ENCODE measurements at places on chromosomes 7 and 10. TPM values are rescaled to one million over a fixed set of nuclear protein-coding genes. Genes with fewer than 3 reads are reported as not detected.

The ITIH5 gene
- total RNA-seq = 3.9 TPM

The AZGP1 gene
- total RNA-seq = 0.53 TPM

DNA sequence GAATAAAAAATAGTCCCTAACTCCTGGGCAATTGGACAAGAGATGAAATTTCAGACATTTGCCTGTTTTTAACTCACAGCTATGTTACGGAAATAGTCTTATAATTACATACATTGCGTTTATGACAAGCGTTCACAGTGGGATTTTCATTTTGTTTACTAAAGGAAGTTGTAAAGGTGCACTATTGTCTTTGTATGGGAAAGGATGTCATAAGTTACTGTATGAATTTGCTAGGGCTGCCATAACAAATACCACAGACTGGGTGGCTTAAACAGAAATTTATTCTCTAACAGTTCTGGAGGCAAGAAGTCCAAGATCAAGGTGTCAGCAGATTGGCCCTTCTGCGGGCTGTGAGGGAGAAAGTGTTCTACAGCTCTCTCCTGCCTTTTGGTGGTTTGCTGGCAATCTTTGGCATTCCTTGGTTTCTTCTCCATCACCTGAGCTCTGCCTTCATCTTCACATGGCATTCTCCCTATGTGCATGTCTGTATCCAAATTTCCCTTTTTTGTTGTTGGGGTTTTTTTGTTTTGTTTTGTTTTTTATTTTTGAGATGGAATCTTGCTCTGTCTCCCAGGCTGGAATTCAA, 5.6 kb downstream of the NFE2L3 start:
- peaks cover 40% of the 10 kb centered on the region for H3K4me1 ChIP-seq
- no peak overlapping the region for H3K27ac ChIP-seq
- DNase-seq = no peak
- H3K36me3 ChIP-seq = no peaks in the 10 kb centered on the region
- H3K4me3 ChIP-seq = no peak overlapping the region
- H3K27me3 ChIP-seq = no peaks in the 10 kb centered on the region

GRCh38 chr10:114916653-114917052, 21.3 kb upstream of the TRUB1 start:
- H3K27me3 ChIP-seq = no peaks in the 10 kb centered on the region
- no peak overlapping the region for H3K4me3 ChIP-seq
- H3K27ac ChIP-seq = no peak overlapping the region
- no peaks in the 10 kb centered on the region for H3K4me1 ChIP-seq

DNA sequence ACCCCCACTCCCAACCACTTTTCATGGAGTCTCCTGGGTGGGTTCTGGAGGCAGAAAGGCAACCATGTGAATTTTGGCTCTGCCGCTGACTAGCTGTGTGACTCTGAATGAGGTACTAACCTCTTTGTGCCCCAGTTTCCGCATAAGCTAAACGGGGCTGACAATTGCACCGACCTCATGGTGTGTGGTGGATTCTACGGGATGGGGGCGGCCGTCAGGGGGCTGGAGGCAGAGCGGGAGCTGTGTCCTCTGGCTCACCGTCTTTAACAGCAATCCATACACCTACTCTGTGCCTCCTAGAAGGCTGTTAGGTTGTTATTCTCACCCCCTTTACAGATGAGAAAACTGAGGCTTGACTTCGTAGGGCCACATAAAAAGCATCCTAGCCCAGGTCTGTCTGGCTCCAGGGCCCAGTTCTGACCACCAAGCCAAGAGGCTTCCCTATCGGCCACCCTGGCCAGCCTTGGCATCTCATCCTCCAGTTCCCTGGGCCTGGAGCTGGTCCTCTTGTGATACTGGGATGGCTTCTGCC, 4.3 kb upstream of the SLC29A3 start:
- no peaks in the 10 kb centered on the region for H3K36me3 ChIP-seq
- no peak overlapping the region for H3K27ac ChIP-seq
- H3K4me1 ChIP-seq = peaks cover 10% of the 10 kb centered on the region
- no peak overlapping the region for H3K4me3 ChIP-seq
- H3K27me3 ChIP-seq = peaks cover 5% of the 10 kb centered on the region

The FAM25C gene
- total RNA-seq = not detected

The RPS24 gene
- 2,044 TPM for total RNA-seq

DNA sequence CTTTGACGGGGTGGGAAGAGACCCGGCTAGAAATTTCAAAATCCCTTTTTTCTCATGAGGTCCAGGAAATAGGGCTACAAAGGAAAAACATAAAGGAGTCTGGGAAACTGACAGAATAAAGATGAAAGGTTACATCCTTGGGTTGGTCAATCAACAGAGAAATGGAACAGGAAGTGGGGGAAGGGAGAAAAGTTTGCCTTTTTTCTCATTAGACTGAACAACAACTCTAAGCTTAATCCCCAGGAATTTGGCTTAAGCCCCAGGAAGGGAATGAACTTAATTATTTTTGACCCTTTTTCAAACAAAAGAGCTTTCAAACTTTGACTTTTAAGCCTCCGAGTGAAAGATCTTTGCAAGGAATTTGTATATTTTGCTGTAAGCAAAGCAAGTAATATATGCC, 32.7 kb downstream of the LGI1 start:
- H3K36me3 ChIP-seq = no peaks in the 10 kb centered on the region
- no peak overlapping the region for H3K4me3 ChIP-seq
- no peak for DNase-seq
- H3K27ac ChIP-seq = no peak overlapping the region

The TMEM270 gene
- not detected for total RNA-seq
